KBM-7 (cell line): ENCODE measurements at places on chromosomes 11 and 22.
A peak's percentile ranks its signal among the peaks of the same experiment; 100 is the strongest.

- no peak for DNase-seq
Observed at GRCh38 chr11:76459299-76459698, 14.5 kb downstream of the EMSY start.

- no peak for DNase-seq
Observed at GRCh38 chr22:19440411-19441195, 6.9 kb downstream of the C22orf39 start.

DNA sequence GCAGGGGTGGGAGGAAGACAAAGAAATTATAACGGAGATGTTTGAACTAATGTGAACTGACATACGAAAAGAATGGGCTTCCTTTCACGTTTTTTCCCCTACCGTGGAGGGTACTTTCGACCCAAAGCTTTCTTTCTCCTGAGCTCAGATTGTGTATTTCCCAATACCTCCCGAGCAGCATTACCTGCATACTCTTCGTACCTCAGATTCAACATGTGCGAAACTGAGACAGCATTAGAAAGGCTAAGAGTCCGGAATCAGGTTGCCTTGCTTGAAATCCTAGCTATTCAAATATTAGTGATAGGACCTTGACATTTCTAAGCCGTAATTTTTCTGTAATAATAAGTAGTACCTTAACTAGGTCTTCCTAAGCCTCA is 778 bp upstream of the PAK1 start:
- no peak for DNase-seq

DNA sequence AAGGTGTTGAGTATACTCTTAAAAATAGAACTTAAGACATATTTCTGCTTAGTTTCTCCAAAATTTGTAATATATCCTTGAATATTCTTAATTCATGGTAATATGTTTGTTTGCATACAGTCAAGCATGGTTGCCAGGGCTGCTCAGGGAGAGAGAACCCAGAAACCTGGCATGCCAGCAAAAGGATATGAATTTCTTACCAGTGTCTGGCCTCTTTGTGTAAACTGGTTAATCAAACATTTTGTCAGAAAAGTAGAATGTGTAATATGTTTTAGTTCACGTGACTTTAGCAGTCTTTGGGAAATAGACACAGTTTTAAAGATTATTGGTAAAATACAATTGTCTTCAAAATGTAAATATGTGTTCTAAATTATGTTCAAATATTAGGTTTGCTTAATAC is 101.6 kb downstream of the AASDHPPT start:
- no peak for DNase-seq

- no peak for DNase-seq
Observed at GRCh38 chr11:35891096-35891495, 52.8 kb upstream of the LDLRAD3 start.

DNA sequence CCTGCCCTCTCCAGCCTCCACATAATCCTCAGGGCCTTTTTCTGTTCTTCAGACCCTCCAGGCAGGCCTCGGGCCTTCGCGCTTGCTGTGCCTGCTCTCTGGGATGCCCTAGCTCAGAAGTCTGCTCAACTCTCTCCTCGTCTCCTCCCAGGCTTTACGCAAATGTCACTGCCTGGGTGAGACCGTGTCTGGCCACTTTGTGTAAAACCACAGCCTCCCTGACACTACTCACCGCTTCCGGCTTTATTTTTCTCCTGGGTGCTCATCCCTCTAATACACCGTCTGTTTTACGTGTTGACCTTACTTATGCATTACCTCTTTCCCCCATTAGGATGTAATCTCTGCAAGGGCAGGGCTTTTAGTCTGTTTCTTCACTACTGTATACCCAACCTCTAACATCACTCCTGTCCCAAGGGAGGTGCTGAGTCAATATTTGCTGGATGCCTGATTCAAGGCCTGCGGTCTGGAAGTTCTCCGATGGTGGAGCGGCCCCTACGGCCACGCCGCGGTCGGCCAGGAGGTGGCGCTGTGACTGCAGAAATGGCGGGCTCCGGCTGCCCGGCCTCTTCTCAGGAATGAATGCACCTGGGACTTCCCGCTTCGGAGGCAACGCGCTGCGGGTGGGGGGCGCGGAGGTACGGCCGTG is 58.2 kb upstream of the THY1 start:
- peak; percentile 75 for DNase-seq

GRCh38 chr11:125593114-125593820 is 615 bp downstream of the STT3A start:
- peak; percentile 39 for DNase-seq

DNA sequence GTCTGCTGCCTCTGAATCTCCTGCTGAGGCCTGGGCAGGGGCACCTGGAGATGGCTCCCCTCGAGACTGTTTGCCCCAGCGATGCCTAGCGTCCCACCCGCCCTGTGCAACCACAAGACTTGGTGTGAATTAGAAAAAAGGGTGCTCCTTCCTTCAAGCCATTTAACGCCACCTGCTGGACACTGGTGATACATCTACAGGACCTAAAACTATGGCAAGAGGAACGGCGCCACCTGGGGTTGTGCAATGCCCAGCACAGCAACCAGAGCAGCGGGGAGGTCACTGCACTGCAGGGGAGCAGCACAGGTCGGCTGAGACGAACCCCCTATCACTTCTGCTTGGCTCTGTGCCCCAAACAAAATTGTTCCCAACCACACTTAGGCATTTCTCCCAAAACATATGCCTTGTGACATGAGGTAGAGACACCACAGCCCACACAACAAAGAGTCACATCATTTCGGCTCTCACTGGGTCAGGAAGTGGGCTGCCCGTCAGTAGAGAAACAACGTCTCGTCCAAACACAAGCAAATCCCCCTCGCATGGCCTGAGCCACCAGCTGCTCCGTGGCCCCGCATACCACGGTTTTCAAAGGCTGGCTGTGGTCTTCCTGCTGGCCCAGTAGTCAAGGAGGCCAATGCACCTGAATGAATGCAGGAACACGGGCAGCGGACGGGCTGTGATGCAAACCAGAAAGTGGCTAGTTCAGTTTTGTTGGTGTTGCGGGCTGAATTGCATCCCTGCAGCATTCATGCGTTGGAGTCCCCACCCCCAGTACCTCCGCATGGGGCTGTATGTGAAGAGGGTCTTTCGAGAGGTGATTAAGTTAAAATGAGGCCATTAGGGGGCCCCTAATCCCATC is 171.9 kb downstream of the SHANK2 start:
- DNase-seq: peak; percentile 72

GRCh38 chr22:49807129-49807528 is 20.5 kb downstream of the BRD1 start:
- no peak for DNase-seq

- DNase-seq: no peak
Observed at GRCh38 chr22:27628891-27629631, 172.5 kb downstream of the MN1 start.

GRCh38 chr11:92830377-92831155 is 138.9 kb upstream of the MTNR1B start:
- no peak for DNase-seq

- no peak for DNase-seq
Observed at GRCh38 chr11:104572279-104572678, 326.0 kb downstream of the CASP12 start.

DNA sequence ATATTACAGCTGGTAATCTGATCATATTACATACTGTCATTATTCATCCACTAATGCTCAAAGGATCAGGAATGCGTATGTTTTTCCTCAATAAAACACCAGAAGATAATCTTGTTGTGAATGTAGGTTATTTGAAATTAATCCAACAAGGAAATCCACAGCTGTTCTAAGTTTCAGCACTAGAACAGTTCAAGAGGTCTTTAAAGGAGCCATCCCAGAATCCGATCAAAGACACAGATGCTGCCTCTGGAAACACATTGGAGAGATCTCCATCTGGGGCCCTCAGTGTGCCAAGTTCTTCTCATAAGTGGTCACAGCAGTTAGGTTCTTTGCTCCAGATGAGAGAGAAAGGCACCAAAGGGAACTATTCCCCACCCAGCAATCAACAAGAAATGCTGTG is 1955.1 kb upstream of the RAG2 start:
- no peak for DNase-seq

DNA sequence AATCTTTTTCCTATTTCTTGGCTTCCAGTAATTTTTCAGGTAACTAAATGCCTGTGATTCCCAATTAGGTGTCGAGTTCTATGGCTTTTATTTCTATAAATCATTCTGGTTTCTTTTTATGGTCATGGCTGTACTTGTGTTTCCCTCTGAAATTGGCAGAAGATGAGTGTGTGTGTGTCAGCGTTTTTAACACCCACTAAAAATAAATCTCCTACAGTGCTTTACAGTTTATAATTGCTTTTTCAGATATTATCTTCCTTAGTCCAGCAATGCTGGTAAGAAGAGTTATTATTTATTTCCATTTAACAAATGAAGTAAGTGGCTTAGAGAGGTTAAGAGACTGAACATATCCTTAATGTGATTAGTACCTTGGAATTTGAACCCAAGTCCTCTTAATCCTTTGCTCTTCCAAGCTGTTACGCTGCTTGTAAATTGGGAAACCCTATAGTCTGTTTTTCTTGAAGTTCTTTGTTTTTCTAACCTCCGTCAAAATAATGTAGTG is 125.2 kb downstream of the TEAD1 start:
- no peak for DNase-seq

- DNase-seq: no peak
Observed at GRCh38 chr22:35987487-35987886, 41.1 kb downstream of the RBFOX2 start.

- no peak for DNase-seq
Observed at GRCh38 chr11:112844517-112844916, 116.7 kb upstream of the NCAM1 start.

DNA sequence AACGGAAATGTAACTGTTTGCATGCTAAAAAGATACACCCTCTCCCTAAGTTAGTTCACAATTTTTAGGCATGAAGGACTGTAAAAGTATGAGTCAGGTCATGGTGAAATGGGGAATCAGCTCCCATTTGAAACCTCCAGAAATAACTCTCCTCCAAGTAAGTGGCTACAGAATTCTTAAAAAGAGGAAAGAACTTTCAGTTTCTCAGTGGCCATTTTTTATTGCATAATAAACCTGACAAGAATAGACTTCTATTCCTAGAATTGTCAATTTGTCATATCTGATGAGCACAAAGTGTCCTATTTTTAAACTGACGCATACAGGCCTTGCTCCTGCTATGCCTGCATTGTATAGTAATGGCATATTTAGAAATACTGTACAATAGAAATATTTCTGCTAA is 612.2 kb downstream of the CNTN5 start:
- peak; percentile 84 for DNase-seq

- DNase-seq: no peak
Observed at GRCh38 chr22:50184902-50185374, 775 bp upstream of the TRABD start.

DNA sequence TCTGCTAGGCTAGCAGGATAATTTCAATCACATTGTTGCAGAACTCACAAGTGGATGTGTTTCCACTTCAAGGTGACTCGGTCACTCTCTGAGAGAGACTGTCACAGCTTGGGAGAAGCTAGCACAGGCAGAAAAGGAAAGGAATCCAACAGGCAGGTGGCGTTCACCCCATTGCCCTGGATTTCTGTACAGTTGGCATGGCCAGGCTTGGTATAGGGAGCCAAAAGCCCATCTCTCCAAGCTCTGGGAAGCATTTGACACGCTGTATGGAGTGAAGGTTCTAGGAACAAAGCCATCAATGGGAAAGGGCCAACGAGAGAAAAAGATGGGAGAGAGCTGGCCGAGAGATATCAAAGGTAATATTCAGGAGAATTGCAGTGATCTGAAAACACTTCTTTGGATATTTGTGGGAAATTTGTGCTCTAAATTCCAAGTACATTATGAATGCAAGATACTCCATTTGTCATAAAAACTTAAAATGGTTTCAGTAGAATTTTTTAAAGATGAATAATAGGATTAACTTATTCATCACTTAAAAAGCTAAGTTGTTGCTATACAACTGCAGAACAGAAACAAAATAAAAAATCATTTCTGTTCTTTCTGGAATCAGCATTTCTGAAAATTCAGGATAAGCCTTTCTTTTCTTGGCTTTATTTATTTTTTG is 223.5 kb upstream of the NTM start:
- no peak for DNase-seq

GRCh38 chr11:12241401-12241800 is 131.0 kb downstream of the MICAL2 start:
- DNase-seq: no peak

- peak; percentile 62 for DNase-seq
Observed at GRCh38 chr11:114348200-114349191, 51.8 kb downstream of the C11orf71 start.

DNA sequence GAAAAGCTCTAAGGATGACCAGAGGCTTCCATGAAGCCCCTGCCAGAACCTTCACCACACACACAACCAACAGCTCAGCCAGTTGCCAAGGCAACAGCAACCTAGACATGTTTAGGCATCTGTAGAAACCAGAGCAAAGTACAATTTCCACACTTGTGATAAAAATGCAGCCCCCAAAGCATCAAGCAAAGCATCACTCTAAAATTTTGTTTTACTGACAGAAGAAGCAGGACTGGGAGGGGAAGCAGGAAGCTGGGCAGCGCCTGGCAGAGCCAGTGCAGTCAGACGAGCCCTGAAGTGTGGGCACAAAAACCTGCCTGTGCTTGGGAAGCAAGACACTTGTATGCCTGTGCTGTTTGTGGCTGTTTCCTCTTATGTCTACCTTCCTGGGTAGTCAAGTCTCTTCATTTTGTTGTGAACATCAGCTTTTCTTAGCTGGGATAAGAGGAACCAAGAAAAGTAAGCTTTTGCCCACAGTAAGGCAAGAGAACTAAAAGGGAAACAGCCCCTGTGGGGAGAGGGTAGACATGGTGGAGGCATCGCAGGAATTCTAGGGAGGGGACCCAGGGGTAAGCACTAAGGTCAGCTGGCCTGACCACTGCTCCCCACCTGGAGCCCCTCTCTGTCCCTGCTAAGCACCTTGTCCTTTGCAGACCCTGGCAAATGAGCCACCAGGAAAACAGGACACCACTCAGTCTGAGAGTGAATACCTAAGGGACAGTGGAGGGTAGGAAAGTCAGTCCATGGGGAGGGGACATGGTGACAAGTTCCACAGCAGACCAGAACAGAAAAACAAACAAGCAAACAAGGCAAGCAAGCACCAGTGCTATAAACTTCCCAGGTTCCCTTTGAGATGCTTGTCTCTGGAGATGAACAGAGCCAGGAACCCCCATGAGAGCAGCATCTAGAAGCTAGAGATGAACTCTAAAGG is 13.4 kb downstream of the PACSIN2 start:
- peak; percentile 55 for DNase-seq
